Left colon (tissue), 2 donors: ENCODE measurements at places on chromosomes 5 and 9. TPM values are rescaled to one million over a fixed set of nuclear protein-coding genes. Genes with fewer than 3 reads are reported as not detected.

- DNase-seq, result no peak
Observed at GRCh38 chr9:104875897-104876296, 52.1 kb downstream of the ABCA1 start.

DNA sequence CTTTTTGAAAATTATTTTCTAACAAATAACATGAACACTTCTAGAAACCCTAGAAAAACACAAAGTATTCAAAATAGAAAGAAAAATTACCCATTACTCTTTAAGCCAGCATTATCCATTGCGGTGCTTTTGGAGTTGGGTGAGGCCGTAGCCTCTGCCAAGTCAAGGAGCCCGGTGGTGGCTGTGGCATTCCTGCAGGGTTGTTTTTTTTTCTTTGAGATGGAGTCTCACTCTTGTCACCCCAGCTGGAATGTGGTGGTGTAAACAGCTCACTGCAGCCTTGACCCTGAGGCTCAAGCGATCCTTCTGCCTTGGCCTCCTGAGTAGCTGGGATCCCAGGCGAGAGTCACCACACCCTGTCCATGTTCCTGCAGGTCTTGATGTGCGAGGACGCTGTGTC is 8.2 kb upstream of the AHRR start:
- DNase-seq, result no peak

GRCh38 chr9:110528645-110529044 is 50.9 kb downstream of the SVEP1 start:
- no peak for DNase-seq

DNA sequence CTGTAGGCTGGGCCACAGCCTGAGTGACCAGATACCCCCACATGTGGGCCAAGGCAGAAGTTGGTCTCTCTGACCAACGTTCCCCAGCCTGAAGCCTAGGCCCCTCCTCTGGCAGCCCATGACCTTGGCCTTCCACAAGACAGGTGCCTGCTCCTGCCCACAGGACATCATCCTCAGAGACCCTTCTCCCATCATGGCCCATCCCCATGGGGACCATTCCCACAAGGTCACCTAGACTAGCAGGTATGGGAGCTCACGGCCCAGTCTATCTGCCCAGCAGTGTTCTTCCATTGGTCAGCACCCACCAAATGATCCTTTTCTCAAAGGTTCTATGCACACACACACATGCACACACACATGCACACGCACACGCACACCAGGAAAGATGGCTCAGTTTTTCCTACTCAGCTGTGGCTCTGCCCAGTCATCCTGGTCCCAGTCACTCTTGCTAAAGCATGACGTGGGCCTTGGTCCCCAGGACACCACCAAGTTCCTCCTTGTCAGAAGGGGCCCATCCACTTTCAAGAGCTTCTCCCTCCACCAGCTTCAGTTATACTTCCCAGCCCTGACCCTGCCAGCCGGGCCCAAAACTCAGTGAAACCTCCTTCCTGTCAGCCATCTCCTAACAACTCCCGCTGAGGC is 65.4 kb downstream of the PAX5 start:
- DNase-seq, result no peak

DNA sequence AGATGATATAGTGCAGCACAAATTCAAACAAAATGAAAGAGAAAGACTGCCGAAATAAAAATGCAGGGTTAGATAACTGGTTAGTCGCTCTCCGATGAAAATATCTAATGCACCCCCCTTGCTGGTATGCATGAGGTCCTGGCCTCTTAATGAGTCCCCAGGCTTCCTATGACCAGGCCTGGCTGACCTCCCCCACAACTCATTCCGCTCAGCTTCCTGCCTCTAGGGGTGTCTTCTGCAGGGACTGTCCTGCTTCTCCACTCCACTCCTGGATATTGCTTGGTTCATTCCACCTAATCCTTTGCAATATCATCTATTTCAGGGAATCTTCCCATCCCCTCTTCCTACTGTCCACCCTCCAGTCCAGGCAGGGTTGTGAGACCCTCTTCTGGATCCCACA is 341.8 kb downstream of the ASTN2 start:
- no peak for DNase-seq

GRCh38 chr9:134525841-134526583 is 115.6 kb upstream of the COL5A1 start:
- peak; percentile 36 for DNase-seq

DNA sequence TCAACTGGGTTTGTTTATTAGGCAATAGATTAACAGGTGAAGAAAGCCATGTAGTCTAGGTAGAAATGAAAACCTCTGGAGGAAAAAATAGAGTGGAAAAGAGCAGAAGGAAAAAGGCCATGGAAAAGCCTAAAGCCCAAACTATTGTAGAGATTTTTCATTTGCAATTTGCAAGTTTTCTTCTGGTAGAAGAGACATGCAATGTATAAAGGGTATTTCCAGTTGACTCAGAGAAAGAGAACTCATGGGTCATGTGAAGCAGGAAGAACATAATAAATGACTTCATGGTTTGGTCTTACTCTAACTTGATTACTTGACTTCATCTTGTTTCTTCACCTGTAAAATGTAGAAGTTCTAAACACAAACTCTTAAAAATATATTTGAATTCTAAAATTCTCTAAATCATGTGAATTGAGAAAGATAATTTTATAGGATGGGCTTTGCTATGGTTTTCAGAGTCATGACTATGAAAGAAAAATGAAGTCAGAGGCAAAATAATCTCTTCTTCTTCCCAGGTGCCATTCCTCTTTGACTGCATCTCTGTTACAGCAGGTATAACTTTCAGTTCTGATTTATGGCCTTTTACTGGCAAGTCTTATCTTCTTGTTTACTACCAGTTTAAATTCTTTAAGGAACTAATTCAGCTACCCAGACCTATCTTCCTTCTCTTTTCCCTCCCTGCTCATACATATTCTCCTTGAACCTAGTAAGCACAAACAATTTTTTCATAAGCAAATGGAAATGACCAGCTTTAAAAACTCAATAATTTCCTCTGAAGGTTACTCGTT is 47.7 kb upstream of the TMC1 start:
- no peak for DNase-seq

- DNase-seq, result peak; percentile 71
Observed at GRCh38 chr5:39224196-39224761, 4.9 kb upstream of the FYB1 start.

The SOHLH1 gene
- not detected for total RNA-seq

The CER1 gene
- total RNA-seq, result not detected
